SW 1271 (cell line): ENCODE measurements at places on chromosomes 7 and 10.

DNA sequence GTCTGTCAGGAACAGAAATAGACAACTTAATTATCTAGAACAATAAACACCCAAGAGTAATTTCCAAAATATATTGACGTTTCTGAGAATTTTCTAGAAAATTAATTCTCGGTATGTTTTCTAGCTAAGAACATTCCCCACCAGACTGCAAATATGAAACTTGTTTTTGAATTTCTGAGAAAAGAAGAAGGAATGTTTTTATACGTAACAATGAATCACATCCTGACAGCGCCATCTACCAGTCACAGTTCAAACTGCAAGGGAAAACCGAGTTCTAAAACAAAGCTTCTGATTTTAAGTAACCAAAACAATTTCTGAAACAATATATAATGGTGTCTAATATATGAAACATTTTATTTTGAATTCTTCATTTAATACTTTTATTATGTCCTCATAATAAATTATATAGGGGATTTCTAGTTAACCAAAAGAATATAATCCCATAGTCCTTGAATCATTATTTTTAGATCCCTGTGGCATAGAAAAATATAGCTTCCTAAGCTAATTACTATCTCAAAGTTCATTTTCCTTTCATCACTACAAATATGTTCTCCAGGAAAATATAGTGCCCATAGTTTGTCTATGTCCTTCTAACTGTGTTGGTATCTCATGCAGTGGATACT is 34.5 kb upstream of the MEOX2 start:
- peak; percentile 7 for DNase-seq

GRCh38 chr10:132580143-132580542 is 42.6 kb downstream of the INPP5A start:
- no peak for DNase-seq

DNA sequence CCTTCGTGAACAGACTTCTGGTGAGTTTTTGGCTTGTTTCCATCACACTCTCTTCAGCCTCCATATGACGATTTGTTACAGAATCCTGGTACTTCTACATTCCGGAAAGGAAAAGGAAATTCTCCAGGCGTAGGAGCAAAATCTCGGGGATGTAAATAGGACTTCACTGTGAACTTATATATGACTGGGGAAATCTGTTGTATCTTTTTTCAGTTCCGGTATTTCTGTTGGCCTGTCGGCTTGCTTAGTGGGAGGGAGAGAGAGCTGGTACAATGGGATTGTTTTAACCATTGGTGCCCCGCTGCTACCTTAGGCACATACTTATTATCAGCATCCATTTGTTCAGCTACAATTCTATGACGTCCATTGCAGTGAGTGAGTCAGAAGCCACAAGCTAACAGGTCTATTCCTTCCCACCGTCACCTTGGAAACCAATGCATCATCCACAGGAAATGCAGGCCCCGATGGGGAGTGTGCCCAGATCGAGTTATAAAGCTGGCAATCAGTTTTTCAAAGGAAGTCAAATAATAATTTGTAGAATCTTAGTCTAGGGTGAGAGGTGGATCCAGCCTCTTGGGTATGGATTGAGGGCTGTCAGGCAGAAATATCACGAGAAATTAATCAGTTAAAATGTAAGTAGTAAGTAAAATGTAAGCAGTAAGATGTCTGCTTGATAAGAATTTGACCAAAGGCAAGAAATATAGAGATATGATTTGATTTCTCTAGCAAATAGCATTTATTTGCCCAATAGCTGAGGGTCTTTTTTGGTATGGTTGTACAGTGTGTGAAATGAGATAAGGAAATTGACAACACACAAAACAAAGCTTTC is 92.0 kb upstream of the MKLN1 start:
- peak; percentile 99 for DNase-seq

DNA sequence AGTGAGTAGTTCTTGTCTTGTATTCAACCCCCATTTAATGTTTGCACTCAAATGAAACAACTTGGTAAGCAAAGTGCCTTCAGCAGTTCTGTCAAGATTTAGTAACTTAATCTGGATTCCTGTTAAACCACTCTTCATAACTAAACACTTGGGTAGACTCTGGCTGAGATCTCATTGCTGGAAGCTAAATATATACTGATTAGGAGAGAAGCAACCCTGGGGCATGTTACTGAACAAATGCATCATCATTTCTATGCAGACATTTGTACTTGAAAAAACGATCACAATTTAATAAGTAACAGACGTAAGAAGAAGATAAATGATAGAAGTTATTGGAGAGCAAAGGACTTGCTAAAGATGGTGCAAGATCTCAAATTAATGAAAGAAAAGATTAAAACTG is 308.4 kb upstream of the POM121L12 start:
- no peak for DNase-seq

GRCh38 chr10:93515071-93516005 is 18.9 kb downstream of the CEP55 start:
- DNase-seq = no peak
